Chondrocyte (in vitro differentiated cells): ENCODE measurements at places on chromosomes 4 and X. TPM values are rescaled to one million over a fixed set of nuclear protein-coding genes. Genes with fewer than 3 reads are reported as not detected.

LONRF3 gene
- total RNA-seq = 0.07 to 0.10 TPM in 2 of 3 replicates, not detected in the other

DSPP gene
- not detected in 3 replicates for total RNA-seq

TMEM31 gene
- not detected in 3 replicates for total RNA-seq

SULT1B1 gene
- 0.15 to 0.52 TPM (median 0.51 TPM) in 3 replicates for total RNA-seq

DNA sequence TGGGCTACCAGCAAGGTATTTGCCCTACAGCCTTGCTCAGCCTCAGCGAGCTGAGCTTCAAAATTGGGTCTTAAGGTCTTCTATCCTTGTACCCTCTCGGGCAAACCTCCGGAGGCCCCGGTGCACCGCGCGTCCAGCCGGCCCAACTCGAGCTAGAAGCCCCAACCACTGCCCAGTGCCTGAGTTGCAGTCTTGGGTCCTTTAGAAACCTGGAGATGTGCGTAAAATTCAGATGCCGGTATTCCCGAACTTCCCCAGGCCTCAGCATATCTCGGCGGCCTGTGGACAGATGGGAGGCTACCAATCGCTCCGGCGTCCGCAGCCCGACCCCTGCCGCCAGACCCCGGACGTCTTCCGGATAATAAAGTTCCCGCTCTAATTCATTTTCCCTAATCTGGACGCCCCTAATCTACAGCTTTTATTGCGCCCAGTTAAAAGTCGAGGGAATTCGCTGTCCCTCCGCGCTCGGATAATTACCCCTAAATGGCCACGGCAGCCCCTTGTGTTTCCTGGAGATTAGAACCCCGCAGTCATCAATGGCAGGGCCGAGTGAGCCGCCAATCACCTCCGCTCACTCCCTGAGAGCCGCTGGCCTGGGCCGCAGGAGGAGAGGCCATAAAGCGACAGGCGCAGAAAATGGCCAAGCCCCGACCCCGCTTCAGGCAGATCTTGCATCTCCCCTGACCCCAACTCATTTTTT is 1.5 kb upstream of the MSX1 start:
- no peak for DNase-seq
- no peak overlapping the region for H3K4me3 ChIP-seq
- H3K27me3 ChIP-seq = peaks cover 31% of the 10 kb centered on the region
- H3K4me1 ChIP-seq = peaks cover 37% of the 10 kb centered on the region
- H3K36me3 ChIP-seq = peaks cover 5% of the 10 kb centered on the region

GRCh38 chr4:54063737-54064316 is 578 bp downstream of the CHIC2 start:
- peak overlapping the region; percentile 98 for H3K27ac ChIP-seq
- no peaks in the 10 kb centered on the region for H3K36me3 ChIP-seq
- peak overlapping the region; percentile 79 for H3K4me3 ChIP-seq
- no peaks in the 10 kb centered on the region for H3K27me3 ChIP-seq

DNA sequence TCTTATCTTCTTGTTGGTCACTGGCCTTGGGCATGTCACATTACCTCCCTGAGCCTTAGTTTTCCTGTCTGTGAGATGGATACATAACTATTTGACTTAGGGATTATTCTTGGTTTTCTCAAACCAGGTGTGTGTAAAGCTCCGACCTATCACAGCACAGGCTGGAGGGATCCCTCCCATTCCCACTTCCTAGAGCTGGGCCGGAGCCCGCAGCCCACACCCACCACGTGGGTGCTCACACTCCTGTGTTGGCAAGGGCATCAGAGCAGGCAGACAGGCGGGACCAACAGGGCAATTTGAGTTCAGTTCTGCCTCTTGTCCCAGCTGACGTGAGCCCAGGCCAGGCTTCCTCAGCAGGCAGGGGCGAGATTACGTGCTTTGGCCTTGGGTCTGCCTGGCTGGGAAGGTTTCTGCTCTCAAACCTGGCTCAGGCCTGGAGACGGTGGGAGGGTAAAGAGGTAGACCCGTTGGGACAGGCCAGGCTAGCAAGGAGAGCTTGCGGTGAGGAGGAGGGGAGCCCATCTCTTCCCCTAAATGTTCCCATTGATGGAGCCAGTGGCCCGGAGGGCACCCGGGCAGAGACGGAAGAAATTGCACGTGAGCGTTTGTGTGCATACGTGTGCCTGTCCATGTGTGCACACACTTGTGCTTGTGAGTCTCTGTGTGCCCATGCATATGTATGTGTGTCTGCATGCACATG is 734 bp upstream of the SH3TC1 start:
- H3K27ac ChIP-seq = no peak overlapping the region
- no peak overlapping the region for H3K4me3 ChIP-seq
- H3K36me3 ChIP-seq = no peaks in the 10 kb centered on the region
- peaks cover 11% of the 10 kb centered on the region for H3K27me3 ChIP-seq
- DNase-seq = no peak
- peaks cover 24% of the 10 kb centered on the region for H3K4me1 ChIP-seq

- H3K36me3 ChIP-seq = no peaks in the 10 kb centered on the region
- H3K27me3 ChIP-seq = no peaks in the 10 kb centered on the region
- peaks cover 3% of the 10 kb centered on the region for H3K4me1 ChIP-seq
- H3K4me3 ChIP-seq = no peak overlapping the region
- DNase-seq = no peak
Observed at GRCh38 chr4:156718226-156718625, 253.4 kb downstream of the PDGFC start.

GRCh38 chrX:19030805-19031204 is 46.9 kb upstream of the PHKA2 start:
- H3K4me3 ChIP-seq = no peak overlapping the region
- no peaks in the 10 kb centered on the region for H3K4me1 ChIP-seq
- DNase-seq = no peak
- no peaks in the 10 kb centered on the region for H3K27me3 ChIP-seq
- H3K36me3 ChIP-seq = no peaks in the 10 kb centered on the region
- no peak overlapping the region for H3K27ac ChIP-seq

- no peaks in the 10 kb centered on the region for H3K36me3 ChIP-seq
- no peaks in the 10 kb centered on the region for H3K4me1 ChIP-seq
- no peak for DNase-seq
- H3K27ac ChIP-seq = no peak overlapping the region
- H3K4me3 ChIP-seq = no peak overlapping the region
Observed at GRCh38 chrX:96361844-96362243, 322.8 kb upstream of the DIAPH2 start.
